ENCODE measurements at places on chromosomes 5 and 9. TPM values are rescaled to one million over a fixed set of nuclear protein-coding genes. Genes with fewer than 3 reads are reported as not detected.

GRCh38 chr5:172906436-172906835 lies 52.8 kb upstream of the RPL26L1 start:
- DNase-seq, result peak; percentile 57

DNA sequence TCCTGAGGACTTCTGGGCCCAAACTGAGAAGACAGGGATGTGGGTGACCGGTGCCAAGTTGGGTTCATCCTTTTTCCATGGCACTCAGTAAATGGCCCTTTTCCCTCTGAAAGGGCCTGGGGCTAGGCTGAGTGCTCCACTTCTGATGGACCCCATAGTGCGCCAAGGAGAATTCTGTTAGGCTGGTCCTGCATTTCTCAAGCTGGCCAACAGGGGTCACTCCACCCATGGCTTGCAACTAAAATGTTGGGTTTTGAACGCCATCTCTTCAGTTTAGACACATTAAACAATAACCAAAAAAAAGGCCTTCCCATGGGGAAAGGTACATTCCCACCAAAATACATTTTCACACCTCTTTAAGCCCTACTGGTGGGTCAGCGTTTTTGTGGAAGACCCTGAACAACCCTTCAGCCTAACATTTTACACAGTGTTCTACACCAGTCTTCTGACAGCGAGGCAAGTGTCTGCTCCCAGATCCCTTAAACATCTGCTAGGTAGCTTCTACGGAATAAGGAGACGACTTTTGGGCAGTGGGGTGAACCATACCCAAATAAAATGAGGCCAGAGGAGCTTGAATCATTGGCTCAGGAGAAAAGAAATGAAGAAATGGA lies 27.3 kb downstream of the CNTFR start:
- DNase-seq, result no peak

DNA sequence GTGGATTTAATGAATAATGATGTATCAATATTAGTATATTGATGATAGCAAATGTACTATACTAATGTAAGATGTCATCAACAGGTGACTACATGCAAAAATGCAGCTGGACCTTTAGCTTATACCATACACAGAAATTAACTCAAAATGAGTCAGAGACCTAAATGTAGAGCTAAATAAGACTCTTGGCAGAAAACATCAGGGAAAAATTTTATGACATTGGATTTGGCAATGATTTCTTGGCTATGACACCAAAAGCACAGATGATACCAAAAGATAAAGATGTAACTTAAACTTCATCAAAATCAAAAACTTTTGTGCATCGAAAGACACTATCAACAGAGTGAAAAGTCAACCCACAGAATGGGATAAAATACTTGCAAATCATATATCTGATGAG lies 64.0 kb upstream of the CCL21 start:
- DNase-seq, result no peak

DNA sequence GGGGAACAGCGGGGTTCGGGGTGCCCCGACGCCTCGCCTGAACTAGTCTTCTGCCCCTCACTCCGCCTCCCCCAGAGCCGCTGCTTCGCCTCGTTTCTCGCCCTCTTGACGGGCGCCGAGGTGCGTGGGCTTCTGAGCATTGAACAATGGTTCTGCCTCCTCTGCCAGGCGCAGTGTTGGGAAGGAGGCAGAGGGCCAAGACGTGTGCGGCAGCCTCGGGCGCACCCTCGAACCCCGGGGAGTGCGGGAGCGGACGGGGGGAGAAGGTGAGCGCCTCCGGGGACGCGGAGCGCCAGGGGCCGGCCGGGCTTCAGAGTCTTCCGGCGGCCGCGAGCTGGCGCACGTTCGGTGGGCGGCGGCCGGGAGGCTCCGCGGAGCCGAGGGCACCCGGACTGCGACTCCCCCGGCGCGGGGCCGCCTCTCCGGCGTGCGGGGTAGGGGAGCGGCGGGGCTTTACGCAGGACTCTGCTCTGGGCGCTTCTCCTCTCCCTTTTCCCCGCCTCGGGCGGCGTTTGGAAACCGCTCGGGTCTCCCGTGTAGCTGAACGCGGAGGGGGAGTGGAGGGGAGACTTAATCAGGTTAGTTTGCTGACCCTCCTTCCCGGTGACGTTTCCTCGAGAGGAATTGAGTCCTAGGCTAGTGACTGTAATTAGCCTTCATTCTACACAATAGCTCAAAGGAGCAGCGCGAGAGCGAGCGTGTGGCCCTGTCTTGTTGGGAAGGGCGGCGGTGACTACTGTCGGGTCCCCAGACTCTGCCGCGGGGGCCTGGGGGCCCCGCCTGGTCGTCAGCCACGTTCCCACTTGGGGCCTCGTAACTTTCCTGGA lies 1.1 kb downstream of the VLDLR start:
- no peak for DNase-seq

Gene CCL28
- 0.11 TPM for total RNA-seq

GRCh38 chr9:116250891-116251290 lies 97.3 kb downstream of the PAPPA start:
- DNase-seq, result no peak

Gene ARID3C
- total RNA-seq, result not detected
